ENCODE measurements at places on chromosomes 16 and 17.

DNA sequence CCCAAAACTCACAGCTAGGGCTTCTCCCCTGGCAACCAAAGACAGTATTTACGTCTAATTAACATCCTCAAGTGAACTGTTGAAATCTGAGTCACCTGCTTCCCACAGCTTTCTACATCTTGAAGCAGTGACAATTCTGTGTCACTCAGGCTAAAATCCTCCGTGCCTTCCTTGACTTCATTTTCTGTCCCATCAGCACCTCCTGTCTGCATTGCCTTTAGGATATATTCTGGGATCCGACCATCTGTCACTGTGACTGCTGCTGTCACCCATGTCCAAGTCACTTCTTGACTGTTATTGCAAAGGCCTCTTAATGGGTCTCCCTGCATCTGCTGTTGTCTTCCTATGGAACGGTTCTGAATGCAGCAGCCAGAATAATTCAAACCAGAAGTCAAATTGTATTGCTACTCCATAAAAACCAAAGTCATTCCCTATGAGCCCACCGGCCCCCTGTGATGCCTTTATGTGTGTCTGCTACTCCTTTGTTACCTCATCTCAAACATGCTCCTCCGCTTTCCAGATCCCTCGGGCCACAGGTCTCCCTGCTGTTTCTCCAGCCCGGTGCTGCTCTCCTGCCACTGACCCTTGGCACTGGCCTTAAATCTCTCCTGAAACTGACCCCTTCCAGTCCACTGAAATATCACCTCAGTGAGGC, 56.9 kb downstream of the WWP2 start:
- no peak for DNase-seq

DNA sequence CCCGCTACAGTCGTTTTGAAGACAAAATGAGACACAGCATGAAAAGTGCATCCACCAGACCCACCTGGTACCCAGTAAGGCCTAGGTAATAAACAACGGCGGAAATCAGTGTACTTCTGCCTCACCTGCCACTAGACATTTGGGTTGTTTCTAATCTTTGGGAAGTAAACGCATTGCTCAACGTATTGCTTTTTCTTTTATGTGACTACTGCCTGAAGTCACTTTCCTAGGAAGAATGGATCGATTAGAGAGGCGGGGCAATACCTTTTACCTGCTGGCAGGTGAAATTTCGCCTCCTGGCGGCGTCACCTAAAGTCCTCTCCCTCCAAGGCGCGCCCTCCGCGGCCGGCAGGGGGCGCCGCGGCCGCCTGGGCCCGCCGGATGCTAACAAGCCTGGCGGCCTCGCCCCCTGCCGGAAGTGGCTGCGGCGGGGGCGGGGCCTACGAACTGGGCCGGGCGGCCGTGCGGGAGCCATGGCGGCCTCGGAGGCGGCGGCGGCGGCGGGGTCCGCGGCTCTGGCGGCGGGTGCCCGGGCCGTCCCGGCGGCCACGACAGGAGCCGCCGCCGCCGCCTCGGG, at the start of gene ATMIN:
ATMIN (plus strand) TSS at position 445 of the 577 bp plus-strand sequence; CDS start at position 474, 29 bp downstream.
- DNase-seq: peak; percentile 17

GRCh38 chr17:43634591-43635125, 27.1 kb downstream of the MEOX1 start:
- DNase-seq: no peak

- no peak for DNase-seq
These were observed at the start of gene CBX2 for GRCh38 chr17:79777894-79778503. CBX2 (plus strand) TSS chr17:79778148; CDS start chr17:79778236, 88 bp downstream.

DNA sequence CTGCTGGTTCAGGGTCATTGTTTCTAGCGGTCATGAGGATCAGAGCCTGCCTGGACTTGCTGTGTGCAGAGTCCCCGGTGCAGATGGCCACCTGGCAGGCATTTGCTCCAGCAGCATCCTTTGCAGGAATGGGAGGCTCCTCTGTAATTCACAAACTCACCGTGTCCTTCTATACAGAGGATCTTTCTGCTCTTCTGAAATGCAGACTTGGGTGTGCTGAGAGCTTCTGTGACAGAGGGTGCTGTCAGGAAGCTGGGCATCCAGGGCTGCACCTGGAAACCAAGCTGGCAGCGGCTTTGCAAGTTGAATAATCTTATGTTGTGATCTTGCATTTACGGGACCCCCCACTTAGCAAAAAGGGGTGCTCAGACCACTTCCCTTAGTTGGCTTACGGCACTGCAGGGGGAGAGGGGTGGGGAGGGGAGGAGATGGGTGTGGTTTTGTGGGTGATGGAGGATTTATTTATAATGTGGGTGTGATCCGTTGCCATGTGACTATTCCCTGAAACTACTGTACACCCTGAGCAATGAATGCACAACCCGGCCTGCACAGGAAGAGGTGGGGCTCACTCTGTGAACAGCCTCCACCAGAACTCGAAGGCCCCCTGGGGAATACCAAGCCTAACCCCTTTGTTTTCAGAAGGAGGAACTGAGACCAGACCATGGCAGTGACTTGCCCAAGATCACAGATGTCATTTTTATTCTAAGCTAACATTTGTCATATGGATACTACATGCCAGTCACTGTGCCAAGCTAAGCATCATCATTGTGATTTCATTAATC, 178.3 kb downstream of the PRKCB start:
- DNase-seq: no peak

DNA sequence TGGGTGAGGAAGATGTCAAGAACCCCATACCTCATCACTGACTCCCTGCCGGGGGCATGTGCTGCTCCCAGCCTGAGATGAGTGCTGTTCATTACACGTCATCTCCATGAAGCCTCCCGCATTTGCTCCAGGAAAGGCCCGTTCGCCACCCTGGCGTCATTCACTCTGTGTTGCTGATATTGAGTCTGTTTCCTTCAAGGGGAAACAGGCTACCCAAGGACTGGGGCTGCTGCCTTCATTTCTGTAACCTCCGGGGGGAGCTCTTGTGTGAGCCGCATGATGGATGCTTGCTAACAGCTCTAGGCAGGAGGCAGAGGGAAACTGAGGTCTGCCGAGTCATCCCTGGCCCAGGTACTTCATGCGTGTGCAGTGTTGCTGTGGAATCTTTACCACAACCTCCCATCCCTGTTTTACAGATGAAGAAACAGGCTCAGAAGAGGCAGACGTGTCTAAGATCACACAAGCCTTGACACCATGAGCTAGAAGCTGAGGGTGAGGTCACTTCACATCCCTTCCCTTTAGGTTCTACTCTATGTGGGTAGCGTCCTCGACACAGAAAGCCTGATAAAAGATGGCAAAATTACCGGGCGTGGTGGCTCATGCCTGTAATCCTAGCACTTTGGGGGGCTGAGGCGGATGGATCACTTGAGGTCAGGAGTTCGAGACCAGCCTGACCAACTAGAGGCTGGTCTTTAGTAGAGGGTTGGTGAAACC, 3.5 kb upstream of the ARMC5 start:
- no peak for DNase-seq

GRCh38 chr17:27633312-27634025, 2.5 kb downstream of the LGALS9 start:
- no peak for DNase-seq

GRCh38 chr16:49085686-49086085, 196.0 kb downstream of the CBLN1 start:
- no peak for DNase-seq

DNA sequence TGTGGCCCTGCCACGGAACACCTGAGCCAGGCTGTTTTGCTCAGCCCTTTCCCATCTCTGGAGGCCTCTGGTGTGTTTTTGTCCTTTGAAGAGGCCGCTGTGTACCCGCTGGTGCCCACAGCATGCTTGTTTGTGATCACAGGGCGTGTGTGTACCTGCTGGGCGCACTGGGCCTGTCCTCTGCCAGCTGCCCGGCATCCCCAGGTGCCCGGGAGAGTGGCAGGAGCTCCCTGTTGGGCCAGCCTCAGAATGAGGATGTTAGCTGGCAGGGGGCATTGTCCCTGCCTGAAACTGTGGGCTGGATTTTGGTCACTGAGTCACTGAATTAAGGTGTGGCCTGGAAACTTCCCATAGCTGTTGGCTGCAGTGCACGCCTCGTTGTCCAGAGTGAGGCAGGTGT, 31.1 kb downstream of the BAIAP2 start:
- DNase-seq: no peak

DNA sequence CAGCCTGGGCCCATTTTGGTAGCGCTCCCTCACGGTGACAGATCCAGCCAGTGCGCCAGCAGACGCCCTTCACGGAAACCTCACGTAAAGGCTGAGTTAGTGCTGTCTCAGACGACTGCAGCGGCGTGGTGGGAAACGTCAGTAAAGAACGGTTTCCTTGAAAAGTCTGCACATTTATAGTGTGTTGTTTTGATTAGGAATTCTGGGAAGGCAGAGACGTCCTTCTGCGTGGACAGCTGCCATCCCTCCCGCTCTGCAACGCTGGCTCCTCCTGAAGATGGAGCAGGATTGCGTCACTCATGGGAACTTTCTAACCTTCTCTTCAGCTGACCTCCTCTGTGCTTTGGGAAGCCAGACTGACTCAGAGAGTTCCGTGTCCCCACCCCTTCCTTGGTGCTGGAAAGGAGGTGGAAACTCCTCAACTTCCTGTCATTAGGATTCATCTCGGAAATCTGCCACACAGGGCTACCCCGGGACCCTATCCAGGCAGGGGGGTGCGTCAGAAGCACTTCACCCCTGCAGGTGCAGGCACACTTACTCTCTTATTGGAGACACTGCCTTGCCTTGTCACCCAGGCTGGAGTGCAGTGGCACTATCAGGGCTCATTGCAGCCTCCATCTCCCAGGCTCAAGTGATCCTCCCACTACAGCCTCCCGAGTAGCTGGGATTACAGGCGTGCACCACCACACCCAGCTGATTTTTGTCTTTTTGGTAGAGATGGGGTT, 24.3 kb upstream of the CRISPLD2 start:
- peak; percentile 93 for DNase-seq

- no peak for DNase-seq
These were observed 1.5 kb downstream of the GRIN2A start for GRCh38 chr16:10180771-10181163.

DNA sequence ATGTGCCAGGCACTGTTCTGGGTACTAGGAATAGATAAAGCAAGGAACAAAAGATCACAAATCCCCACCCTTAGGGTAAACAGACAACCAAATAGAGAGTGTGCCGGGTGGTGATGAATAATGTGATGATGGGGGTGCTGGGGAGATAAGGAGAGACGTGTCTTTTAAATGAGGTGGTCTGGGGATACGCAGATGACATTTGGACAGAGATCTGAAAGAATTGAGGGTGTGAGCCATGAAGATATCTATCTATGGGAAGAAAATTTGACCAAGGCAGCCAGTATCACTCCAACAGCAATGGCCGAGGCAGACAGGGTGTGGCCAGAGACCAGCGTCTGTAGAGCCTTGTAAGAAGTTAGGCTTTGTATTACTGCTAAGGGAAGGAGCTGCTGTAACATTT, 165.3 kb downstream of the MRTFB start:
- DNase-seq: no peak

GRCh38 chr17:49381033-49381432, 19.0 kb upstream of the ZNF652 start:
- no peak for DNase-seq

GRCh38 chr17:72287586-72287985, 166.8 kb downstream of the SOX9 start:
- no peak for DNase-seq

GRCh38 chr16:8634991-8635736, 13.7 kb downstream of the METTL22 start:
- DNase-seq: no peak

DNA sequence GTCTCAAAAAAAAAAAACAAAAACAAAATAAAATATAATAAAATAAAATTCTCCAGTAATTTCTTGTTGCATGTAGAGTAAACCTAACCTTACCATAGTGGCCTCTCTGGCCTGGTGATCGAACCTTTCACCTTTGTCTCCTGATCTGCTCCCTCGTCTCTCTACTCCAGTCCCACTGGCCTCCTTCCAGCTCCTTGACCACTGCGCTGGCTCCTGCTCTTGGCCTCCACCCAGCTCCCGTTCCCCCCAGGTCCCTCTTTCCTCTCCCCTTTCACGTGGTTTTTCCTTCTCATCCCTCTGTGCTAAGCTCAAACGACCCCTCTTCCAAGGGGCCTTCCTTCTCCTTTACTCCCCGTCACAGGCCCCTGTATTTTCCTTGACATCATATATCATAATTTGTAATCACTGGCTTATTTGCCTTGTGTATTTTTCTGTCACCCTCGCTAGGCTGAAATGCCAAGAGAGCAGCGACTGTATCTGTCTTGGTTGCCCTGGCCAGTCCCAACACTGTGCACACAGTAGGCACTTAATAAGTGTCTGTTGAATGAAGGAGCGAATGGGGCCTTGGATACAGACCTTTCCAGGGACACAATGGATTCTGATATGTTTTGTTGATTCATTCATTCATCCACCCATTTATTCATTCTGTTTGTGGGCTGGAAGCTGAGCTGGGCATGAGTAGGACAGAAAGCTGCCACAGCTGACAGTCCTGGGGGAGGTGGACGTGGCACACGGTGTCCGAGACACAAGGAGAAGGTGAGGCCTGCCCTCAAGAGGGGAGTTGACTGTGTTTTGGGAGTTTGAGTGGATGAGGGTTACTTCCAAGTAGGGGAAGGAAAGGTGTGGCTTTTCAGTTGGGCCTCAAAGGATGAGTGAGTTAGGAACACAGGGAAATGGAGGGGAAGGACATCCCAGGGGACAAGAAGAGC, 5.8 kb upstream of the SCN4A start:
- DNase-seq: no peak

- DNase-seq: no peak
These were observed 85.7 kb downstream of the NOG start for GRCh38 chr17:56679115-56679776.

- no peak for DNase-seq
These were observed 583.4 kb upstream of the PSMD7 start for GRCh38 chr16:73713251-73713650.

- no peak for DNase-seq
These were observed 2.8 kb downstream of the USP22 start for GRCh38 chr17:21039839-21040575.

- no peak for DNase-seq
These were observed 35.6 kb downstream of the ELAC2 start for GRCh38 chr17:12982224-12982623.

- DNase-seq: no peak
These were observed 78.5 kb downstream of the ZZEF1 start for GRCh38 chr17:4064366-4064765.

DNA sequence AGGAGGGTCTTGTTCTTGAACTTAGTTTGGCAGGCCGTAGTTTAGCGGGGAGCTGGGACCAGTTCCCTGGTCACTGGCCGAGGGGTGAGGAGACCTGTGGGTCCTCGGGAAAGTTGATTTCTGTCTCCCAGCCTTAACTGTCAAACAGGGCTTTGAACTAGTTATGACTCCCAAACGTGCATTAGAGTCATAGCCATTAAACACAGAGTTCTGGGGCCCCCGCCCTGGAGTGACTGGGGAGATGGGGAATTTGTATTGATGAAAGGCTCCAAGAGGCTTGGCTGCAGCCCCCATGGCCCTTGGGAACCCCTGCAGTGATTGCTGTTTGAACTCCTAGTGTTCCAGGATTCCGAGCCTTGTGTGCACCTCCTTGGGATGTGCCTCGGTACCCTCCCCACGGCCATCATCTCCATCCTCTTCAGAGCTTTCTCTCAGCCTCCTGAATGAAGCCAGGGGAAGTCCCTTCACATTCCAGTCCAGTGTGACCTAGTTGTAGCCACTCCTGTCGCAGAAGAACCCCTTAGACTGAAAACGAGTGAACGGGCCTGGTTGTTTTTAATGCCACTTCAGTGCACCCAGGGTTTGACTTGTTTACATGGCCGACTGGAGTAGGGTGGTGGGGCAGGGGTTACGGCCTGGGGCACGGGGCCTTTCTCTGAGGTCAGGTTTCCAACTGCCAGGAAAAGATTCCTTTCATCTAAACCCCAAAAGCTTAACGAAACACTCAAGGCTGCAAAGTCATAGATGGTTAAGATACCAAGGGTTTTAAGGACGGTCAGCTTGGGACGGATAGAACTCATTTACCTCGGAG, 1.4 kb downstream of the MPRIP start:
- no peak for DNase-seq

All from AG09309 (cell line).